ENCODE measurements at places on chromosomes 1 and 21. TPM values are rescaled to one million over a fixed set of nuclear protein-coding genes. Genes with fewer than 3 reads are reported as not detected.

GRCh38 chr21:25539606-25540005, 67.7 kb downstream of the MRPL39 start:
- no peak for DNase-seq
- no peak overlapping the region for H3K27ac ChIP-seq
- H3K36me3 ChIP-seq, result no peaks in the 10 kb centered on the region
- no peaks in the 10 kb centered on the region for H3K27me3 ChIP-seq

Gene CRNN
- total RNA-seq, result 3.5 TPM

Gene TMEM52
- total RNA-seq, result 3.1 TPM

DNA sequence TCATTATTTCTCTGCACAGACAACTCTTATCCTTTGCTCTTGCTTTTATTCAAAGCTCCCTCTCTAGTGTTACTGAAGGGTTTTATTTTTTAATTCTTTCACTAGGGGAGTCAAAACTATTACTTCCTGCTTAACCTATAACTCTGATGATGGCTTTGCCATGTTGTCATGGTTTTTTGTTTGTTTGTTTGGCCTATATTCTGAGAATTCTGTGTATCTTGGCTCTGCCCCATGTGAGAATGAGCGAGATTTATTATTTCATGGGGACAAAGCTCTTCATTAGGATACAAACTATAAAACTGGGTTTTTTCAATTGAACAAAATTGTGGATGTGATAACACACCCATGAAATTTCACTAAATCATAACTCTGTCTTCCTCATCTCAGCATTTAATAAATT, 190.5 kb upstream of the C1orf105 start:
- DNase-seq, result no peak
- H3K4me1 ChIP-seq, result no peaks in the 10 kb centered on the region
- H3K27me3 ChIP-seq, result no peaks in the 10 kb centered on the region

- no peak overlapping the region for H3K4me3 ChIP-seq
- H3K36me3 ChIP-seq, result no peaks in the 10 kb centered on the region
- no peaks in the 10 kb centered on the region for H3K27me3 ChIP-seq
- peak overlapping the region; percentile 47 for H3K27ac ChIP-seq
- H3K4me1 ChIP-seq, result peaks cover 7% of the 10 kb centered on the region
Observed at GRCh38 chr1:234955107-234955731, 173.4 kb downstream of the TOMM20 start.

DNA sequence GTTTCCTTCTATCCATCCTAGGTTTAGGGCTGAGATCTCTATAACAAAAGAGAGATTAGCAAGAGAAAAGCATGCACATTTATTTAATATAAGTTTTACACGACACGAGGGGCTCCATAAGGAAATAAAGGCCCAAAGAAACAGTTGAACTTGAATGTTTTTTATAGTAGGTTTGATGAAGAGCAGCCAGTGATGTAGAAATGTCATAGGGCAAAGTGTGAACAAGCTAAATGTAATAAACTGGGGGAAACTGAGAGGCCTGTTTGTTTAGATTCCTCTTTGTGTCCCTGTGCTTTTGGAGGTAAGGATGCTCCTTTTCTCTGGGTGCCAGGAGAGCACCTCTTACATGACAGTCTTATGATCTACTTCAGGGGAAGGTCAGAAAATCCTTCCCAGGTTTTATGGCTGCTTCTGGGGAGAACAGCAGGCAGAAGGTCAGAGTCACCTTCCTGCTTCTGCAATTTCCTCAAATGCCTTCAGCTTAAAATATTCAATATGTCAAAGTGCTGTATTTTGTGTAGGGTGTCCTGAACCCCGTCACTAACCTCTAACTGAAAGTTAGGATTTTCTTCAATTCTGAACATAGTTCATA, 9.5 kb upstream of the HORMAD1 start:
- no peaks in the 10 kb centered on the region for H3K27me3 ChIP-seq
- H3K4me1 ChIP-seq, result no peaks in the 10 kb centered on the region
- no peak for DNase-seq
- H3K4me3 ChIP-seq, result no peak overlapping the region

DNA sequence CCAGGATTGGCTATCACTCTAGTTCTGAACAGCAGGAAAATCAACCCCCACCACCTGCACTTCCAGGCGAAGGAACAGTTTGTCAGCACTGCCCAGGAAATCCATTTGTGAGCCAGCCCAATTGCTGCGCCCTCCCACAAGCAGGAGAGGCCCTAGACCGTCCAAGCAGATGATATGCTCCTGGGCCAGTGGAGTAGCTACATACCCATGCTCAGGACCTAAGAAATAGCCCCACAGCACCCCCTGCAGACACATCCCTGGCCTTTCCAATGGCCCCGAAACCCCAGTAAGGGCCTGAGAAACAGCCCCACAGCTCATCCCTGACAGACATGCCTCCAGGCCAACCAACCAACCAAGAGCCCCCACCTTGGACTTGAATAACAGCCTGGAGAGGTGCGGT, 111.5 kb upstream of the ZC3H11B start:
- H3K27me3 ChIP-seq, result no peaks in the 10 kb centered on the region
- no peak overlapping the region for H3K27ac ChIP-seq
- H3K4me1 ChIP-seq, result no peaks in the 10 kb centered on the region
- H3K4me3 ChIP-seq, result no peak overlapping the region

DNA sequence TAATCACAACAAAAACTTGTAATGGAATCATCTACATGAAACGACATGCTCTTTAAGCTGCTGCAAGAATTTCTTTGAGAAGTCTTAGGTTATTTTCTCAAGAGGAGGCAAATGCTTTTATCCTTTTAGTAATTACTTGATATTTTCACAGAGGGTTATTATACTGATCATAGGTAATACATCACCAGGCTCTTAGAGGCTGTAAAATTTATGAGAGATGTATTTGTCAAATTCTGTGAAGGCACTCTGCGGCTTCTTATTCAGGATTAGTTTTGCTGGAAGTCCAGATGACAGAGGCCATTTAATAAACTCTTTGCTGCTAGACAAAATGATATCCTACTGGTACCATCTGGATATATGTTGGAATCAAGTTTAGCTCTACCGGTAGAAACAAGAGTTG, 624.3 kb upstream of the BRINP3 start:
- H3K27me3 ChIP-seq, result no peaks in the 10 kb centered on the region
- no peaks in the 10 kb centered on the region for H3K36me3 ChIP-seq
- H3K27ac ChIP-seq, result no peak overlapping the region
- no peak for DNase-seq

Gene SERPINC1
- 2.3 TPM for total RNA-seq
